ENCODE measurements at places on chromosomes 2 and 18.

DNA sequence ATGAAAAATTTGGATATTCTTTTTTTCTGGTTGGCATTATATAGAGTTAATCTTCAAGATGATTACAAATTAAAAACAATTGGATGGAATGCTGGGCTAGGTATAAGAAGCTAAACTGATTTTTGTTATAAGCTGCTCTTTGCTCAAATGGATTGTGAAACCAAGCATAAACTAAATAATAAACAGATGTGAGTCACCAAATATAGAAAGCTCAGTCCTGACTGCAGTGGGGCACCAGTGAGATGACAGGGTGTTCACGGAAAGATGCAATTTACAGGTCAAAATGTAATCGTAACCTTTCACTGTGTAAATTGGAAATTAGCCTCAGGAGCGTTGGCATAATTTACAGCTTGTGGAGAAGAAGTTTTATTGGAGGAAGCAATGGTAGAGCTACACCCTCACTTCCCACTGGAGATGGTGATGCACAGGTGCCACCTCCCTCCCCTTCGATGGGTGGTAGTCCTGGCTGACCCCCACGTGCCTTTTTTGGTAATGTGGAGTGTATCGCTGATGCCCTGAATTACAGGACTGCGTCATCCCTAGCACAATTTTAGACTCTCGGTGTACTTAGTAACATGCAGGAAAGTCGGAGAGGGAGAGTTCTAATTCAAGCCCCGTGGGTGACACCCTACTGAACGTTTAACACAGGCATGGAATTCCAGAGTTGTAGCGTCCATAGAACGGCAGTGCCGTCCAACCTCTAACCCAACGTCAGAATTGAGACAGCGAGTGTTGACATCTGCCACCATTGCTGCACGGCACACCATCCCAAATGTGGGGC, 73.9 kb upstream of the NFATC1 start:
- DNase-seq = no peak

DNA sequence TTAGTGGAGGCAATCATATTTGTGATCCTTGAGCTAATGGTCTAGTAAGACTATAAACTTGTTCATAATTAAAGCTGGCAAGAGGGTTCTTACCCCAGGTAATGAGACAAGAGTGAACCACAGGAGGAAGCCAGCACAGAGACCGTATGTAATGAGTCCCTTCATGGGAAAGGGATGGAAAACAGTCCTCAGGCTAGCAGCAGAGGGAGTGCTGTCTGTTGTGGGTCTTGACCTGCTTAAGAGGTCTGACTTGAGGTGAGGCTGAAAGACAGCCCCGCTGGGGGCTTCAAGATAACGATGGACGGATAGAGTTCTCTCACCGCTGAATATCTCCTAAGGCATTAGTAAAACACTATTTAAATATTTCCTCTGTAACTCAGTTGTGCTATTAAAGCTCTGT, 16.2 kb upstream of the POLE4 start:
- no peak for DNase-seq

- DNase-seq = no peak
Observed at GRCh38 chr2:24047703-24048033, 477 bp upstream of the WDCP start.

DNA sequence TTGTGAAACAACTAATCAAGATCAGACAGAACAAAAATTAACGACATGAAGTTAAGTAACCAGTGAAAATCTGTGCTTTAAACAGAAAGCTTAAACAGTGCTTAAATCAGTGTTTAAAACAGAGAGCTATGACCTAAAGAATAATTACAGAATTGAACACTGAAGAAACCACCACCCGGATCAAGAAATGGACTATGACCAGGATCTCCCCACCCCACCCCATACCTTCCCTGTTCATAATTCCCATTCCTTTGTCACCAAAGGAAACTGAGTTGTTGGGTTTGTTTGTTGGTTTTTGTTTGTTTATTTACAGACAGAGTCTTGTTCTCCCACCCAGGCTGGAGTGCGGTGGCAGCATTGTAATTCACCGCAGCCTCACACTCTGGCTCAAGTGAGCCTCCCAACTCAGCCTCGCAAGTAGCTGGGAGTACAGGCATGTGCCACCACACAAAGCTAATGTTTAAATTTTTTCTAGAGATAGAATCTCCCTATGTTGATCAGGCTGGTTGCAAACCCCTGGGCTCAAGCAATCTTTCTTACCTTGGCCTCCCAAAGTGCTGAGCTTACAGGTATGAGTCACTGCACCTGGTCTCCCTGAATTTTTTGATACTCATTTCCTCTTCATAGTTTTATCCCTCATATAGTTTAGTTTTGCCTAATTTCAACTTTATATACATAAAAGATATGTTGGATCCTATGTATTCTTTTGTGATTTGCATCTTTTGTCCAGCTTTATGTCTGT, 8.2 kb upstream of the ALPG start:
- DNase-seq = no peak

- no peak for DNase-seq
Observed at GRCh38 chr2:101012054-101012705, 10.1 kb downstream of the RPL31 start.

- no peak for DNase-seq
Observed at GRCh38 chr2:169137924-169138323, 68.6 kb downstream of the DHRS9 start.

- no peak for DNase-seq
Observed at GRCh38 chr2:214076527-214076926, 334.3 kb upstream of the VWC2L start.

DNA sequence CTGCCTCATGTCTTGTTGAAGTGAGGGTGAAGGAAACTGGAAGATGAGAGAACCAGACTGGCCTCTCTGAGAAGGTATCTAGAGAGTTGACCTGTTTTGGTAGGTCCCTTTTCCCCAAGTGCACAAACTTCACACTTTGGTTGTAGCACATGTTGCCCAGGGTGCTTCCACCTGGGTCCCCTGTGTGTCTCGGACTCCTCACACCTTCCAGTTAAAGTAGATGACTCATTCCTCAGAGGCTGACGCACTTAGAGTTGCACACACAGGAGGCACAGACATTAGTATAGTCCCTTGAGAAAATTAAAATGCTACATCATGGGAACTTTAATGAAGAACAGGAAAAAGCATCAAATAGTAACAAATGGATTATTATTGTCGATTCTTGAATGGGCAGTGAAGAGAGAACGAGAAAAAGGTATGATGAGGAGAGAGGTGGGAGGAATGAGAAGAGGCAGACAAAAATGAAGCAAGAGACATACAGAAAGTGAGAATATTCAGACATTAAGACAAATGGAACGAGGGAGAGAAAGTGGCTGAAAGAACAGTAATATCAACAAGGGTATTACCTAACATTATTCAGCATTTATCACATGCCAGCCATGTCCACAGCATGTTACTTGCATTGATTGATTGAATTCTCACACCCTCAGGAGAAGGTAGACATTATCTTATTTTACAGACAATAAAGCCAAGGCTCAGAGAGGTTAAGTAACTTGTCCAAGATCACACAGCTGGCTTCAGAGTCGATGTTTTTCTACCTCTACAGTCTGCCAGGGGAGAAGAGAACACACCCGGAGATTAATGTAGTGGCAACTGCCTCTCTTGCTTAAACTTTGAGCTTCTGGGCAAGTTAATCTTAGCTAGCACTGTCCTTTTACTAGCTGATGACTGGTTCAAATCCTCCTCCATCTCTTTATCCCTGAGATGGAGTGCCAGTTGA, 68.6 kb downstream of the FHOD3 start:
- DNase-seq = no peak

DNA sequence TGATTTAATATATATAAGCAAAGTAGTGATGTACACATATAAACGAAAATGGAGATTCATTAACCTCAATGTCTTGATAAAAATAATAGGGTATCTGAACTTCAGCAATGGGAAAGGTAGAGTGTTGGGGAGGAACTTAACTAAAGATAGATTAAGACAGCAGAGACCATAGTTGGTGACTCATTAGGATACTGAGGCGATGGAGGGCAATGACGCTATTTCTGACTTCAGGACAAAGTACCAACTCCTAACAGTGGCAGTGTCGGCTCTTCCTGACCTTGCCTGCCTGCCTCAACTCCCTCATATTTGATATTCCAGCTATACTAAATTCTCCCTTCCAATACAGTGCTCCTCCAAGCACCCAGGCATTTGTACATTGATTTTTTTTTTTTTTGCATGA, 98.6 kb downstream of the CDH2 start:
- no peak for DNase-seq

GRCh38 chr2:190318931-190319554, 583 bp downstream of the HIBCH start:
- DNase-seq = peak; percentile 4

DNA sequence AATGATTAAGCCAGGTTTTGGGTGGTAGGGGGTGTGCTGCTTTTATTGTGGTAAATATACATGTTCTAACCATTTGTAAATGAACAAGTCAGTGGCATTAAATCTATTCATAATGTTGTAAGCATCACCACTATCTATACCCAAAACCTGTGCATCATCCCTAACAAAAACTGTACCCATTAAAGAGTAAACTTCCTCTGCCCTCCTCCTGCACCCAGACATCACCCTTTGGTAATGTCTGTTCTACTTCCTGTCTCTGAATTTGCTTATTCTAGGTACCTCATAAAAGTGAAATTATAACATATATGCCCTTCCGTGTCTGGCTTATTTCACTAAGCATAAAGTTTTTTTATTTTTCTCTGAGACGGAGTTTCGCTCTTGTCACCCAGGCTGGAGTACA, 14.1 kb downstream of the RIF1 start:
- no peak for DNase-seq

- no peak for DNase-seq
Observed at GRCh38 chr2:228321015-228321414, 139.5 kb upstream of the SPHKAP start.

DNA sequence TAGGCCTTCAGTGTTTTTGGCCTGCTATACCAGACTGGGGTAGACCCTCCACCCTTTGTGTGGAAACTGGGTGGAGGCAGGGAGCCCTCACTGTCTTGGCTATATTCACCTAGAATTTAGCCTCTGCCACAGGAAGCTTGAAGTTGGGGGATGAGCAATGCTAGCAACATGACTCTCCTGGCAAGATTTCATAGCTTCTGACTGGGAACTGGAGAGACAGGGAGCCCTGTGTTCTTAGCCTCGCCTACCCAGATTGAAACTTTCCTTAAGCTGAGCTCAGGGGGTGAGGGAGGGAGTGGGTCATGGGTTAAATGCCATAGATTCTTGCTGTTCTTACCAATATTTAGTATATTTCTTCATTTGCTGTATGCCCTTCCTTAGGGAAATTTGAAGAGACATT, 46.8 kb upstream of the FAM98A start:
- DNase-seq = no peak

DNA sequence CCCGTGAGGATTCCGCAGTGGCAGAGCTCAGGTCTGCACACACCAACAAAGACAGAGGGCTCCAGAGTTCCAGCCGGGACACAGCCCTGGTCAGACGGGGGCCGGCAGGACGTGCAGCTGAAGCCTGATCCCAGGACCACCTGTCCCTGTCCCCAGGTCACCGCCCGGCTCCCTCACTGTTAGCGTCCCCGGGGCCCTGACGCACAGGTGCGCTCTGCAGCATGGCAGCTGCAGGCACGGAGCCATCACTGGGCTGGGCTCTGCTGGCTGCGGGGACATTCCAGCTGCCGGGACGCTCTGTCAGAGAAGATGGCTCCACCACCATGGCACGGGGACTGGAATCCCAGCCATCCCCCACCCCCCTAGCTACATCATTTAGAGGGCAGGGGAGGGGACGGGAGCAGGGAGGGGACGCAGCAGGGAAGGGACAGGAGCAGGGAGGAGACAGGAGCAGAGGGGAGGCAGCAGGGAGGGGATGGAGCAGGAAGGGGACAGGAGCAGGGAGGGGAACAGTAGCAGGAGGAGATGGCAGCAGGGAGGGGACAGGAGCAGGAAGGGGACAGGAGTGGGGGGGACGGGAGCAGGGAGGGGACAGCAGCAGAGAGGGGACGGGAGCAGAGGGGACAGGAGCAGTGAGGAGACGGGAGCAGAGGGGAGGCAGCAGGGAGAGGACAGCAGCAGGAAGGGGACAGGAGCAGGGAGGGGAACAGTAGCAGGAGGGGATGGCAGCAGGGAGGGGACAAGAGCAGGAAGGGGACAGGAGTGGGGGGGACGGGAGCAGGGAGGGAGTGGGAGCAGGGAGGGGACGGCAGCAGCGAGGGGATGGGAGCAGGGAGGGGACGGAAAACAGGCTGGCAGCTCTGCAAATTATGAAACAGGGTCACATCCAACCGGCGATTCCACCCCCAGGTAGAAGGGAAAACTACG, 39.8 kb downstream of the SLC66A2 start:
- DNase-seq = no peak

DNA sequence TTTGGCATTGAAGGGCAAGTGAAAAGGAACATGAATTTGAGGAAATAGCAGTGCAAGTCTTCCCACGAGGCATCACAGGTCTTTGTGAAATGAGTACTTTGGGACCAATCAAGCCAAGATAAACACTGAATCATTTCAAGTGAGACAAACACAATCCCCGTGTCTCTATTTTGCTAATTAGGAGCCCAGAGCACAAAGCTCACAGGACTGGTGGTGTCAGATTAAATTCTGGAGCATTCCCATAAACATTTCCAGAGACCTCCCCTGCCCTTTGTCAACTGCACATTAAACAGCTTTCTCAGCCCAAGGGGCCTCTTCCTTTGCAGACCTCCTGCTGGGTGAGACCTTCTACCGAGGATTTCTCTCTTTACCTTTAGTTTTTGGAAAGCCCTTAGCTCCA, 50.7 kb downstream of the DAPL1 start:
- no peak for DNase-seq

GRCh38 chr2:43011158-43011491, 215.3 kb downstream of the ZFP36L2 start:
- no peak for DNase-seq

- no peak for DNase-seq
Observed at GRCh38 chr2:36663851-36664695, 32.4 kb upstream of the VIT start.

DNA sequence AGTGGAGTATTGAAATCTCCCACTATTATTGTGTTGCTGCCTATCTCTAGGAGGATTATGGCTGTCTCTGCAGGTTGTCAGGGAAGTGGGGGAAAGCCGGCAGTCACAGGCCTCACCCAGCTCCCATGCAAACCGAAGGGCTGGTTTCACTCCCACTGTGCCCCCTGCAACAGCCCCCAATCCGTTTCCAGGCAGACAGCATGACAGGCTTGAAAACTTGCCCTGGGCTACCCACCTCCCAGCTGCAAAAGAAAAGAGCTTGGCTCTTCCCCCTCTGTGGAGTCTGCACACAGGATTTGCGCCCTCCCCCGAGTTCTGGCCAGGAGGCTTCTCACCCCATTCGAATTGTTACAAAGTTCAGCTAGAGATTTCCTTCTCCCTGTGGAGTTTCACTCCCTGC, 87.4 kb upstream of the MSTN start:
- no peak for DNase-seq

DNA sequence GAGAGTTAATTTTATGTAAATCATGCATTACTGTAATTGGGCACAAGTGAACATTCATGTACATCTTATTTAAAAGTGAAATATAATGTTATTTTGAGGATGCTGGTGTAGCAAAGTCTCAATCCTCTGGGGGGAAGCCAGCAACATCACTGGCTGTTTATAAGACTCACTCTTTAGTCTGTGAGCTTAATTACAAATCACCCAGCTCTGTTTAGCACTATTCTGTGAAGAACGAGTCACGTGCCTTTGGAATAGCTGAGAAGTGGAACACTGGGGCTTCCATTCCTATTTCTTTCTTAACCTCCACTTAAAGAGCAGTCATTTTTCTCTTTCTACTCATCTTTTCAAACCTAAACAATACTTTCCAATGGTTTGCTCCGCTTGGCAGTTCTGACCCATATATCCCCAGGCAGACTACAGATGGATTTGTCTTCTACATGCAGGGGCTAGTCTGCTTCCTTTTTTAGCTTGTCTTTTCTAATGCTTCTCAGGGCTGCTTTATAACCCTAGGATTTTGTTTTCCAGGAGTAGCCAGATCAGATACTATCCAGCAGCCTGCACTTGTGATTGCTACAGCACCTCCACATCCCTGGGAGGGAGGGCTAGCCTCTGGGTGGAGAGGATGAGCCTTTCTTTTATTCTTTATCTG, 95.3 kb upstream of the CAVIN2 start:
- DNase-seq = no peak

All from activated T-cell treated with anti-CD3 and anti-CD28 coated beads for 24 hours (primary cell).